ENCODE measurements at places on chromosomes 2 and 18.

DNA sequence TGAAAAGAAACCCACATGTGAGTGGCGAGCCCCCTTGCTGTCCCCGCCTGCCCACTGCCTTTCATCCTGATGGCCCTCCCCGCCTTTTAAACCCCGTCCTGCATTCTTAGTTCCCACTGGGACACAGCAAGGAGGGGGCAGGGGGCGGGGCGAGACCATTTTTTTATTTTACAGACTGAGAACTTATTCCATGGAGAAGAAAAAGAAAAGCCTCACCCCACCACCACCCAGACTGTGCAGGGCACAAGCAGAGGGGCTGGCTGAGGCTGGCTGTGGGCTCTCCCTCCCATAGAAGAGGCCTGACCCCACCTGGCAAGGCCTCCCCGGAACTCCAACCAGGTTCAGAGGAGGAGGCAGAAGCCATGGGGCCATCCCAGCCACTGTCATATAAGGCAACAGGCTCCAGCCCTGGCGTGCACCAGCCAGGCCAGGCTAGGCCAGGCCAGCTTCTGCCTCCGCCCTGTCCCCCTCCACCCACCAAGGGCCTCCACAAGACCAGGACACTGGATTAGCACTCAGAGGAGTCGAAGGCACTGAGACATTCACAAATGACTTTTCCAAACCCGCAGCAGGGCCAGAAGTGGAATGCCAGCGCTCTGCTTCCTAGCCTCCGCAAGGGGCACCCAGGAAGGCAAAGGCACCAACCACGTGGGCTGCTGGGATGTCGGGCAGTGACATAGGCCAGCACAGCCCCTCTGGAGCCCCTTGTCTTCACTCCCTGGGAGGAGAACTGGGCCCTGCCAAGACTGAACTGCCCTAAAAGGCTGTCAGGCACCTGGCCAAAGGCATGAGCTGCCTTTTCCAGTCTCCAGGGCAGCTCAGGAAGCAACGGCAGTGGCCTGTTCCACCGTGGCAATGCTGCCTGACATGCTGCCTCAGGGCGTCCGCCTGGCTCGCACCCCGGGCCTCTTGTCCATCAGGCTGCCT is 37.5 kb upstream of the SEMA4C start:
- peak; percentile 81 for DNase-seq

DNA sequence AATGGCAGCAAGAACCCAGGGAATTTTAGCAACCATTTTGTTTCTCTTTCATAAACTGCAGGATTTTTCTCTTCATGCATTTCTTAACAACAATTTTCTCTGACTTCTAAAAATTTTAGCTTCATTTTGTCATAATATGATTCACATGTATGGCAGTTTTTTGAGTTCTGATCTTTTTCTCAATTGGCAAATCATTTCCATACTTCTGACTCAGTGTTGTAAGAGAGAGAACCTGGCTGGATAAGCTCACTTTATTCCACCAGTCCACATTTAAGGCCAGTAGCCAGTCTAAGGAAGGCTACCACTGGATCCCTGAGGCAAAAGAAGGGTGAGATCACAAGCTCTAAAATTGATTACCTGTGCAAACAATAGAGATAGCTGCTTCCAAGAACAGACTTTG is 42.8 kb upstream of the COL3A1 start:
- no peak for DNase-seq

DNA sequence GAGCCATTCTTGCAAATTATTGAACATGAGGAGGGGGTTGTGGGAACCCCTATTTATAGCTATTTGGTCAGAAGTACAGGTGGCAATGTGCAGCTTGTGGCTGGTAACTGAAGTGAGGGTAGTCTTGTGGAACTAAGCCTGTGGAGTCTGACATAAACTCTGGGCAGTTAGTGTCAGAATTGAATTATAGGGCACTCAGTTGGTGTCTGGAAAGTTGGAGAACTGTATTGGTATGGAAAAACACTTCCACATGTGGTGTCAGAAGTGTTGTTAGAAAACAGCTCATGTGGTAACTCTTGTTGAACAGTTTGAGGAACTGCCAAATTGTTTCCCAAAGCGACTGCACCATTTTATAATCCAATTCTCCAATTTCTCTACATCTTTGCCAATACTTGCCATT is 7.5 kb downstream of the RALBP1 start:
- DNase-seq, result no peak

- no peak for DNase-seq
These were observed 88.7 kb upstream of the LCLAT1 start for GRCh38 chr2:30358351-30358750.

GRCh38 chr2:27016801-27017325 is 15.9 kb upstream of the TMEM214 start:
- peak; percentile 73 for DNase-seq

DNA sequence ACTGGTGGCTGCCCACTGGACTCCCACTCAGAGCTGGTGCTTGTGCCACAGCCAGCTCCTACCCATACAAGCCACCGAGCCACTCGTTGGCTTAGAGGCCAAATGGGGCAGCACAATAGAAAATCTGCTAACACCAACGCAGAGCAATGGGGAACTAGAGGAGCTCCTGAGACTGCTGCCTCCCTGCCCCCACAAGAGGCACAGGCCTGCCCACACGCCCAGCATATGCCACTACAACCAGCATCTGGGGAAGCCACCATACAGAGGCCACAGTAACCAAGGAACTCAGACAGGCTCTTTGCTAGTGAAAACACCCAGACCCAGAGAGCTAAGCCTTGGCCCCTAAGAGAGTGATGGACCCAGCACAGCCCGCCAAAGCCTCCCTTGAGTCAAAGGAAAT is 231.2 kb upstream of the RAB6C start:
- DNase-seq, result no peak

DNA sequence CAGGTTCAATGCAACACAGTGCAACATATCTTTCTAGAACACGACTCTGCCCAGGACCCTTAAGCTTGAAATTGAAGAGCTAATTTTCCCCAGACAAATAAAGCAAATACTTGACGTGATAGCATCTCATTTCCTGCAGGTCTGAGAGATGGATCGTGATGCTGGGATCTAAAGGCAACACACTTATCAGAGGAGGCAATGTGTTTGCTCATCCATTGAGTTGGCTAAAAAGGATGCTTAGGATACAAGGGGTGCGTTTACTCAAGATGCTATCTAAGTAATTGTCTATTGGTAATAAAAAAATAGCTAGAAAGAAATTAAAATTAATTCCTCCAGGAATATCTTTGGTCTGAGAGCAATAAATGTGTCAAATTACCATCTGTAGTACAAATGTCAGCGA is 129.0 kb downstream of the SOCS6 start:
- DNase-seq, result no peak

- no peak for DNase-seq
These were observed 102.4 kb upstream of the DCC start for GRCh38 chr18:52237551-52237950.

DNA sequence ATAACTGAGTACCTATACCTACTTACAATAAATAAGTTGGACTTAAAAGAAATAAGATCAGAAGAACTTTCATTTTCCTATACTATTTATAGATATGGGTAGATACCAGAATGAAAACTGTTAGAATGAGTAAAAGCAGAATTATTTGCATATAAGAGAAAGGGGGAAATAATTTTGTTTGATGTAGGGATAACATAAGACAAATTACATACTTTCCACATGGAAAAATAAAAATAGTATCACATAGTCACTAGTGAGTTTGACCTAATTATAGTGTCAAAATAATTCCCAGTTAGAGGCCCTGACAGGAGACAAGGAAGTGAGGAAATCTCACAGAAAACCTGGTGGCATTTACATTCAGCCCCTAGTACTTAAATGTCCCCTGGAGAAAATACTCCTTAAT is 28.6 kb downstream of the KCMF1 start:
- no peak for DNase-seq

GRCh38 chr2:105510761-105511528 is 112.1 kb upstream of the FHL2 start:
- DNase-seq, result no peak

DNA sequence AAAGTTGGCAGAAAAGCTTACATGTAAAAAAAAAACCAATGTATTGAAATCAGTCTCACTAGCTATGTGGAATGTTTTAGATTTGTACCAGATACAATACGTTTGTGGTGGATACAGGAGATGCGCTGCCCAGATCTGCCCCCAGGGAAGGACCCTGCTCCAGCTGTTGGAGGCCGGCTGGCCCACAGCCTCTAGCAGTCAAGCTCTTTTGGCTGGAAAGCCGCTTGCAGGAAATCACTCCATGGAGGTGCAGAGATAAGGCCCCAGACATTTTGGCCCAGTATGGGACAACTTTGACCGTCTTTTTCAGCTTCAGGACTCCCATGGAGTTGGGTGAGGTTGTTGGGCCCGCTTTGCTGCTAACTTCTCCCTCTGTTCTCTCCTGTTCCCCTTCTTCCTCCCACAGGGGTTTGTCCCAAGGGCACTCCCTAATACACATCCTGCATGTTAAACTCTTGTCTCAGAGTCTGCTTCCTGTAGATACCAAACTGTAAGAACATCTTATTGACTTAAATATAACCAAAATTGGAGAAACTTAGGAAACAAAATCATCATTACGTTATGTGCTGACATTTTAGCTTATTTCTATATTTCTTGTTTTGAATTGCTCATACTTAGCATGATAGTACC is 1.7 kb upstream of the QPCT start:
- DNase-seq, result no peak

DNA sequence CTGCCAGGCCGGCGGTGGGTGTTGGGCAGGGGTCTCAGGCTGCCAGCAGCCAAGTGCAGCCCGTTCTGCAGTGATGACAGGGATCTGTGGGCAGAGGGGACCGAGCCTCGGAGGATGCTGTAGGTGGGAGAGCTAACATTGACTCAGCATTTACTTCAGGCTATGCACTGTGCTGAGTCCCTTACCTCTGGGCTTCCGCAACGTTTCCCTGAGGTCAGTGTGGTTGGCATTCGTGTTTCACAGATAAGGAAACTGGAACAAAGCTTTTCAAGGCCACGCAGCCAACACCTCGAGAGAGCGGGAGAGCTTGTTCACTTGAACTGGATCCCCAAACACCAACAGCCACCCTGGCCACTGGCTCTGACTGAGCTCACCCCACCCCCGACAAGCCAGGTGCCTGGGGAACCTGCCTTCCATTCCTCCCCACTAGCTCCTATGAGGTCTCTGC is 839 bp upstream of the GPR148 start:
- no peak for DNase-seq

DNA sequence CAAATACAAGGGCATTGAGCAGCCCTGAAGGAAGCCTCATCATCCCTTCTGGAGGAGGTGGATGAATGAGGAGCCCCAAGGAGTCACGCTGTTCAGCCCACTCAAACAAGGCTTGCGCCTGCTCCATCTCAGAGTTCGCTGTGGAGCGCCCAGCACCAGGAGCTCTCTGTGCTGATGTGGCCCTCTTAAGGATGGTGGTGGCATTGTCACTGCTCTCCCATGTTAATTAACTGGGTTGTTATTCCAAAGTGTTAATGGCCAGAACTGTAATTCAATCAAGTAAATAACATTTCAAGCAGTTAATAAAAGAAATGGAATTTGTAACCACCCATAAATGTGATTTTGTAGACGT is 726.0 kb upstream of the RAB6C start:
- DNase-seq, result peak; percentile 61

GRCh38 chr2:47778698-47779425 is 4.1 kb upstream of the MSH6 start:
- DNase-seq, result no peak

- no peak for DNase-seq
These were observed 5.4 kb downstream of the ARHGAP28 start for GRCh38 chr18:6734726-6735430.

GRCh38 chr2:84881581-84882413 is 913 bp upstream of the TRABD2A start:
- peak; percentile 84 for DNase-seq

DNA sequence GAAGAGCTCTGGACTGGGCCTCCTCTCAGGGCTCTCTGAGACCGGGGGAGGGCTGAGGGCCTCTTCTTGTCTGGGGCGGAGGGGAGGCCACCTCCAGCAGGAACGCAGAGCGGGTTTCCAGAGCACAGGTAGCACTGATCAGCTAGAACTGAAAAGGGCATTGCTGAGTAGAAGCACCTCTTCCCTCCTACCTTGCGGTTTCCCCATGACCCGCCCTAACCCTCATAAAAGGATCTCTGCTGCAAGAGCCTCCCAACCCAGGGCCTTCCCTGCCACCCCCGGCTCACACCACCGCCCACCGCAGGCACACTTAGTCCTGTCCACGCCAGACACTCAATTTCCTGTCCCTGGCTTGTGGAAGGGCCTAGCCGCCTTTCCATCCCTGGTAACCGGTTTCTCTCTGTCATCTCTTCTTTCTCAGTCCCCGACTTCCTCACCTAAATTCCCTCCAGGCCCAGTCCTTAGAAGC is 966 bp downstream of the ADCY3 start:
- DNase-seq, result no peak

DNA sequence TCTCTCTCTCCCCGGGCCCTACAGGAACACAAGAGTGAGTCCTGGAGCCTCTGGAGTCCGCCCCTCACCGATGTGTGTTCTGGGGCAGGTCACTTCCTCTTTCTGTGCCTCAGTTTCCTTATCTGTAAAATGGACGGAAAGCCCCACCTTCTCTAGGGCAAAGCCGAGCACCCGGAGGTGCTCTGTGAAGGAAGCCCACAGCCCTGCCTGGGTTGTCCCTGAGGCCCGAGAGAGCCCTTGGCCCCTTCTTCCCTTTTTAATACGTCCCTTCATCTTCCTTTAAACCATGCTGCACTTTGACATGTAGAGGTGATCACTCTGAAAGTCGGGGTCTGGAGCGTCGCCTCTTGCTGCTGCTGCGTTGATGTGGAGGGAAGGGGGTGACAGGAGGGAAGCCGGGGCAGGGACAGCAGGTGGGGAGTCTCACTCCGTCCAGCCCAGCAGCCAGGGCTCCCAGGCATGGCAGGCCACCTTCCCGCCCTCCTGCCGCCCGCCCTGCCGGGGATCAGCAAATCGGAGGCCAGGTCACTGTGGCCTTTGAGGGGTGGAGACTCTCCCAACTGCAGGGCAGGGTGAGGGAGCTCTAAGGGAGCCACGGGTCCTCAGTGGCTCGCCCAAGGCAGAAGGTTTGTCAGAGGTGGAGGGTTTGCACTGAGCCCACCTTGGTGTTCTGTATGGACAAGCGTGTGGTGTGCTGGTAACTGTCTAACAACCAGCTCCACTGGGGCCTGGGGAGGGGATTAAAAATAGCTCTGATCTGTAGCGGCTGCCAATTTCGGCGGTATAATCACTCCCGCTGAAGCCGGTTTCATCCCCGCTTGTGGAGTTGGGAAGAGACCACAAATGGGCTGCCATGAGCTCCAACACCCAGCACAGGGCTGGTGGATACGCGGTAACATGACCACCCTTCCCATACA is 135.9 kb upstream of the ID2 start:
- DNase-seq, result peak; percentile 20

DNA sequence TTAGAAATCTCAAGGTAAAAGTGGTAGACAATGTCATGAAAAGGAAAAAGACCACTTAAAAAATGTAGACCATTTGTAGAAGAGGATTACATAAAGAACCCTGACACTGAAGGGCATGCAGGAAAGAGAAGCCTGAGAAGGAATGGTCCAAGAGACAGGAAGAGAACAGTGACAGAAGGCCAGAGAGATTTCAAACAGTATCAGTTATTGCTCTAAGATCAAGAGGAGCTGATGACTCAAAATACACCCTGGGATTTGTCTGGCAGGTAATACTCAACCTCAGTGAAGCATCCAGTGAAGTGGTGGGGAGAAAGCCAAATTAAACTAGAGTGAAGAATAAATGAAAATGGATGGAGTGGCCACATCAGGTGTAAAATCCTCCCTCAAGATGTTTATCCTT is 100.5 kb downstream of the PDE11A start:
- no peak for DNase-seq

GRCh38 chr2:133413863-133414262 is 154.4 kb downstream of the NCKAP5 start:
- no peak for DNase-seq

Data from H9 (cell line).